ENCODE measurements at places on chromosomes 7 and 10. TPM values are rescaled to one million over a fixed set of nuclear protein-coding genes. Genes with fewer than 3 reads are reported as not detected.

ABCB4 gene
- total RNA-seq = 30.6 TPM

DNA sequence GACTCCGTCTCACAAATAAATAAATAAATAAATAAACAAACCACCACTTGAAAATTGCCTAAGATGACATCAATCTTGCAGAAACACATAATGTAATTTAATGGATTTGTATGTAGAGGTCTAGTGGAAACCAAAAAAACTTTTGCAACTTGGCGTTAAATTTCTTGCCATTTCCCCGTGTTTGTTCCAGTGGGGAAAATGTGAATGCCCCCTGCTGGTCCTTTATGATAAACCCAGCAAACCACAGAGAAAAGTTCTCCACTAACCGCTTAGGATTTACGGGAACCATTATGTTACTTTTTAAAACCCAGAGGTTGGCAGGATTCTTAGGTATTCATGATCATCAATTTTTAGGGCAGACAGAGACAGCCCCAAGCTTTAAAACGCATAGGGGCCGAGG, 32.5 kb downstream of the LAMB4 start:
- DNase-seq = no peak

GRCh38 chr10:131795761-131796160, 105.0 kb upstream of the PPP2R2D start:
- no peak for DNase-seq

HOXA10 gene
- 14.2 TPM for total RNA-seq

GRCh38 chr7:132395361-132395760, 180.9 kb downstream of the PLXNA4 start:
- DNase-seq = no peak

- no peak for DNase-seq
Observed at GRCh38 chr7:139748373-139748765, 29.4 kb downstream of the HIPK2 start.

GRCh38 chr7:5774136-5774535, 7.3 kb downstream of the RNF216 start:
- no peak for DNase-seq

ANKRD30A gene
- 0.72 TPM for total RNA-seq

DNA sequence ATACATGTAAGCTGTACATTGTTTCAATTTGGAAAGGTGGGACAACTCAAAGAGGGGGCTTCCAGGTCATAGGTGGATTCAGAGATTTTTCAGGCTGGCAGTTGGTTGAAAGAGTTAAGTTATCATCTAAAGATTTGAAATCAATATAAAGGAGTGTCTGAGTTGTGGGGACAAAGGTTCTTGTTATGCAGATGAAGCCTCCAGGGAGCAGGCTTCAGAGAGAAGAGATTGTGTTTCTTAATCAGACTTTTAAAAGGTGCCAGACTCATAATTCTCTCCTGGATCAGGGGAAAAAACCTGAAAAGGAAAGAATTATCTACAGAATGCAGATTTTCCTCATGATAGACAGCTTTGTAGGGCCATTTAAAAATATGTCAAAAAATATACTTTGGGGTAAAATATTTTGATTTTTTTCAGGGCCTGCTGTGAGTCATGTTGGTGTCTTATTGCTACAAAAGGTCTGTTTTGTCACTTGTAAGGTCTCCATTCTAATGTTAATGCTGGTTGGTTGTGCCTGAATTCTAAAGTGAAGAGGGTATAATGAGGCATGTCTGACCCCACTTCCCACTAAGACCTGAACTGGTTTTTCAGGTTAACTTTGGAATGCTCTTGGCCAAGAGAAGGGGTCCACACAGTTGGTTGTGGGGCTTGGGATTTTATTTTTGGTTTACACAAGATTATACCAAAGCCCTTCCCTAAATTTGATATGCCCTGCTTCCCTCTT, 52.7 kb upstream of the PRSS1 start:
- DNase-seq = no peak

NPSR1 gene
- not detected for total RNA-seq

GRCh38 chr7:90190995-90191394, 20.5 kb upstream of the STEAP2 start:
- DNase-seq = no peak

GRCh38 chr7:24962418-24962962, 17.5 kb downstream of the OSBPL3 start:
- no peak for DNase-seq

GRCh38 chr10:88409236-88409635, 173.9 kb downstream of the RNLS start:
- no peak for DNase-seq

GRCh38 chr7:85750454-85750949, 563.6 kb upstream of the SEMA3D start:
- peak; percentile 23 for DNase-seq

DNA sequence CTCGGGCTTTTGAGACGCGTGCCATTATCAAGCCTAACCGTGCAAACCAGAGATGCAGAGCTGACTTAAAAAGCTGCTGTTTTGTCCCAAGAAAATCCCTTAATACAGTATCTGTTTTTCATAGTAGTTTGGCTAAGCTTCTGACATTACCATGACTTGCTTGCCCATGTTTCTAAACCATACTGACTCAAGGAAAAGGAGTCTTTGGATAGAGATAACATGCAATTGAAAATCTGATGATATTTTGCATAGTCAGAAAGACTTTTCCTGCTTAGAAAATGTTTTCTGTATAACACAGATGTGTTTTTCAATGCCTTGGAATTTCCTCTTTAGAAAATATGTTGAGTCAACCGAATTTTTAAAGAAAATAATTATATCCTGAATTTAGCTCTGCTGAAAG, 21.5 kb upstream of the AKR1E2 start:
- peak; percentile 95 for DNase-seq

DNA sequence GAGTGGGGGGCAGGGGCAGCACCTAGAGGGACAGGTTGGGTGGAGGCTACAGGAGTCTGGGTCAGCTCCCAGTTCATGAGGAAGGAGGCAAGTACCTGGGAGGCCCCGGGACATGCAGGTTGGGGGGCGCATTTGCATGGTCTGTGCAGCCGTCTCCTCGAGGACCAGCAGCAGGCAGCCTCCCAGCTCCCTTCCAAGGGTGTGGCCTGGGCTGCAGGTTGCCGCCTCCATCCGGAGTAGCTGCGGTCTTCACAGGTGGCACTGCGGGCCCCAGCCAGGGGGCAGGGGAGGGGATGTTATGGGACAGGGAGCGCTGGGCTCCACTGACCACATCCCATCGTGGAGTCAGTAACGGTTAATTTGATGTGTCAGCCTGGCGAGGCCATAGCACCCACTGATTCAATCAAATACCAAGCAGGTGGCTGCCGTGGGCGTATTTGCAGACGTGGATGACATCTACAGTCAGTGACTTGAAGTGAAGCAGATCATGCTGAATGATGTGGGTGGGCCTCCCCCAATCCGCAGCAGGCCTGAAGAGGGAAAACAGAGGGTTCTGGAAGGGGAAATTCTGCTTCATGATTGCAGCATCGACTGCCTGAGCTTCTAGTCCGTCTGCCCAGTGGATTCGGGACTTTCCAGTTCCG, 81.6 kb downstream of the PRKAG2 start:
- no peak for DNase-seq

JMJD1C gene
- total RNA-seq = 80.7 TPM

- no peak for DNase-seq
Observed at GRCh38 chr7:55174856-55175255, 156.0 kb downstream of the EGFR start.

- no peak for DNase-seq
Observed at GRCh38 chr7:30866939-30867338, 44.7 kb upstream of the AQP1 start.

OGDHL gene
- total RNA-seq = not detected

GRCh38 chr7:37494926-37495325, 46.3 kb upstream of the ELMO1 start:
- peak; percentile 75 for DNase-seq

- no peak for DNase-seq
Observed at GRCh38 chr7:151070574-151070960, 10.0 kb downstream of the FASTK start.

DNA sequence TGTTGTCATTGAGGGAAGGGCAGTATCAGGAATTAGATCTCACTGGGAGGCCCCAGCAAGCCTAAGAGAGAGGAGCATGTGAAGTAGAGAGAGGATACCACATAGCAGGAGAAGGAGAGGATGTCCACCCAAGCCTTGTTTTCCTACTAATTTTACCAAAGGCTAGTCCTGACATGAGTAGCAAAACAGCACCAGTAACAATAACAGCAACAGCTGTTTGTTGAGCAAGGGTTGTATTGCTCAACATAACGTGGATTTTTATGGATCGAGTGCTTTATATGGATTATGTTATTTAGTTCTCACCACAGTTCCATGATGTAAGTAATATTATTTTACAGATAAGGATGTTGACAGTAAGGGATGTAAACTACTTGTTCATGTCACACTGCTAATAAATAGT, 135.2 kb upstream of the DLX6 start:
- DNase-seq = no peak

APBB1IP gene
- 1.4 TPM for total RNA-seq

All from umbilical cord (tissue), 2 donors.